Activated CD4-positive, alpha-beta memory T cell treated with anti-CD3 and anti-CD28 coated beads, Interleukin-2, amount 10 ng/mL, durations not matched to agents 7 days and 5 days (primary cell): ENCODE measurements at places on chromosomes 3 and 15. TPM values are rescaled to one million over a fixed set of nuclear protein-coding genes. Genes with fewer than 3 reads are reported as not detected.

The SERINC4 gene
- total RNA-seq, result 0.18 TPM

The AGTR1 gene
- total RNA-seq, result not detected

The GPR62 gene
- not detected for total RNA-seq

The SLC6A1 gene
- not detected for total RNA-seq

The RPS17 gene
- total RNA-seq, result 1,293 TPM

The DUOXA2 gene
- total RNA-seq, result not detected

The CCDC54 gene
- not detected for total RNA-seq

The PTPN23 gene
- 26.8 TPM for total RNA-seq

The ELL3 gene
- 0.25 TPM for total RNA-seq

The BOC gene
- not detected for total RNA-seq

The KBTBD12 gene
- total RNA-seq, result not detected

The DPPA4 gene
- not detected for total RNA-seq

The FBXW12 gene
- total RNA-seq, result not detected

The SNX33 gene
- 1.8 TPM for total RNA-seq

The CYP8B1 gene
- total RNA-seq, result not detected

GRCh38 chr15:69862540-69862939 lies 235.2 kb downstream of the TLE3 start:
- H3K4me1 ChIP-seq, result no peaks in the 10 kb centered on the region
- no peak for DNase-seq
- no peaks in the 10 kb centered on the region for H3K27me3 ChIP-seq
- no peak overlapping the region for H3K4me3 ChIP-seq

DNA sequence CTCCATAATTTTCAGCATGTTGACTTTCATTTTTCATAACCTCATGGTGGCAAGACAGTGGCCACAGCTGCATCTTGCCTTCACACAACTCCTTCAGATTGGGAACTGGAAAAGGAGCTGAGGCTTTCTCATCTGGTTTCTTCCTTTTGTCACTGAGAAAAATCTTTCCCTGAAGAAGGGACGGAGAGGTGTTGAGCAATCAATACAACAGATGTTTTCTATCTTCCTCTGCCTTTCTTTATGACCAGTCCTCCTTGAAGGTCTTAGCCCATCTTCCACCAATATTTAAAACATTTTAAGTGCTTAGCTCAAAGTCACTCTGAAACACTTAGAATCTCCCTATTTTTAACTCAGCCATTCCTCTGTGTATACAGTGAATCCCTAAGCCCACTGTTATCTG lies 11.9 kb downstream of the ZNF660 start:
- H3K4me1 ChIP-seq, result no peaks in the 10 kb centered on the region
- H3K27me3 ChIP-seq, result no peaks in the 10 kb centered on the region
- no peak for DNase-seq

DNA sequence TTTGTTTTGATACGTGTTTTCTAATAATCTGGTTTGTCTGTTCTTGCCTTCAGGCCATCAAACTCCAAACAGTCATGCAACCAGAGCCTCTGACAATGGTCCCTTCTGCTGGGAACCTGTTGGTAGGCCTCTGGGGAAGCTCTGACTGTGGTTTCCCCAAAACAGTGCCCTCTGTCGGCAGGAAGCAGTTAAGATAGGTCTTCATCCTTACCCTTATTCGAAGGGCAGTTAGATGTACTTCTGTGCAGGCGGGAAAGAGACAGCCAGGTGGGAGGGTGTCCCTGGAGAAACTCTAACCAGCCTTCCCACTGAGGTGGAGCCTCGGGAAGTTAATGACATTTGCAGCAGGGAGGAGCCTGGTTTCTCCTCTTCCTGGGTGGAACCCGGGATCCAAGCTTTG lies 81.6 kb upstream of the CHMP2B start:
- H3K4me3 ChIP-seq, result no peak overlapping the region
- no peak for DNase-seq
- no peaks in the 10 kb centered on the region for H3K4me1 ChIP-seq
- no peak overlapping the region for H3K27ac ChIP-seq
- H3K36me3 ChIP-seq, result no peaks in the 10 kb centered on the region

- peaks cover 23% of the 10 kb centered on the region for H3K4me1 ChIP-seq
- no peak overlapping the region for H3K27ac ChIP-seq
- H3K36me3 ChIP-seq, result no peaks in the 10 kb centered on the region
- no peak for DNase-seq
- H3K4me3 ChIP-seq, result no peak overlapping the region
These were observed 394.0 kb downstream of the FOXP1 start for GRCh38 chr3:71189480-71189879.

DNA sequence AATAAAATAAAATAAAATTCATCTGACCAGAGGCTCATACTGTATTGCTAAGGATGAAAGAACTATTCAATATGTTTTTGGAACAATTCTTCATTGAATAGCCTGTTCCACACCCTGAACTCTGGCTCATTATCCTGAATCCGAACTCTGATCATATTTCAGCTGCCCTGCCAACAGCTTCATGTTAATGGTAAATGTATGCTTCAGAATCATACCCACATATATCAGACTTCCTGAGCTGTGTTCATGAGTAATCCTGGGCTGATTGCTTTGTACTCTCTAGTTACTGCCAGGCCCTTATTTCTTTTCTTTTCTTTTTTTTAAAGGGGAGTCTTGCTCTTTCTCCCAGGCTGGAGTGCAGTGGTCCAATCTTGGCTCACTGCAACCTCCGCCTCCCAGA lies 11.8 kb downstream of the INO80 start:
- H3K27me3 ChIP-seq, result no peaks in the 10 kb centered on the region
- peaks cover 26% of the 10 kb centered on the region for H3K36me3 ChIP-seq
- H3K4me3 ChIP-seq, result no peak overlapping the region
- H3K27ac ChIP-seq, result no peak overlapping the region
- peaks cover 11% of the 10 kb centered on the region for H3K4me1 ChIP-seq
- DNase-seq, result no peak

DNA sequence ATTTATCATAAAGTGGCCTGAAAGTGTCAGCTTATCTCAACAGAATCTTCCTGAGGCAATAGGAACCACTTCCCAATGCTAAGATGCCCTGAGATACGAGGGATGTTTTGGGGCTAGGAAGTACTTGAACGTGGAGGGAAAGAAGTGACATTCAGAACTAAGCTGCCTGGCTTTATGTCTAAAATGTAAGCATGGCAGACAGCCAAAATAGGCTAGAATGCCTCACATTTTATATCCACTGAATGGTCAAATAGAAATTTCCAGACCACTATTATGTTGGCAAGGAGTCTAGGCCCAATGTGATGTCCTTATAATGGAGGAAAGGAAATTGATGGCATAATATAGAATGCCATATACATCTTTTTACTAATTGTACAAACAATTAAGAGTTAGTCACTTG lies 154.9 kb downstream of the PEX5L start:
- no peak overlapping the region for H3K27ac ChIP-seq
- peaks cover 13% of the 10 kb centered on the region for H3K27me3 ChIP-seq
- DNase-seq, result no peak
- no peaks in the 10 kb centered on the region for H3K36me3 ChIP-seq
- H3K4me1 ChIP-seq, result no peaks in the 10 kb centered on the region

DNA sequence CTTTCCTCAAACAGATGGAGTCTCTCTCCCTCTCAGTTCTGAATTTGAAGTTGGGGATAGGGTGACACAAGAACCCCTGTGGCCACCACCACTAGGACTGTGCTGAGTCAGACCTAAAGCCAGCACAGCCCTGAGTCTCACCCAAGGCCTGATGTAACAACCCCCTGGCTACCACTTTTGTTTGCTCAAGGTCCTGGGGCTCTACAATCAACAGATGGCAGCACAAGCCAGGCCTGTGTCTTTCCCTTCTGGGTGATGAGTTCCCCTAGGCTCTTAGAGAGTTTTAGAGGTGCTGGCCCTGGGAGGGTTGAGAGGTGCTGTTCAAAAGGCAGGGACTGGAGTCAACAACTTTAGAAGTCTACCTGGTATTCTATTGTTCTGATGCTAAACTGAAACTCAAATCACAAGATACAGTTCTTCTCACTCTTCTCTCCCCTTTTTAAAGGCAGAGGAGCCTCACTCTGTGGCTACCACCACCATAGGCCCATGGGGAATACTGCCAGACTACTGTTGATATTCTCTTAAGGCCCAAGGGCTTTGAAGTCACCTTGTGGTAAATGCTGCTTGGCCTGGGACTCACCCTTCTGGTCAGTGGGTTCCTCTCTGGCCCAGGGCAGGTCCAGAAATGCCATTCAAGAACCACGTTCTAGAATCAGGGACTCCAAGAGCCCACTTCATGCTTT lies 6.5 kb downstream of the OR5K4 start:
- peaks cover 6% of the 10 kb centered on the region for H3K27me3 ChIP-seq
- H3K4me3 ChIP-seq, result no peak overlapping the region
- DNase-seq, result peak; percentile 41
- no peak overlapping the region for H3K27ac ChIP-seq

DNA sequence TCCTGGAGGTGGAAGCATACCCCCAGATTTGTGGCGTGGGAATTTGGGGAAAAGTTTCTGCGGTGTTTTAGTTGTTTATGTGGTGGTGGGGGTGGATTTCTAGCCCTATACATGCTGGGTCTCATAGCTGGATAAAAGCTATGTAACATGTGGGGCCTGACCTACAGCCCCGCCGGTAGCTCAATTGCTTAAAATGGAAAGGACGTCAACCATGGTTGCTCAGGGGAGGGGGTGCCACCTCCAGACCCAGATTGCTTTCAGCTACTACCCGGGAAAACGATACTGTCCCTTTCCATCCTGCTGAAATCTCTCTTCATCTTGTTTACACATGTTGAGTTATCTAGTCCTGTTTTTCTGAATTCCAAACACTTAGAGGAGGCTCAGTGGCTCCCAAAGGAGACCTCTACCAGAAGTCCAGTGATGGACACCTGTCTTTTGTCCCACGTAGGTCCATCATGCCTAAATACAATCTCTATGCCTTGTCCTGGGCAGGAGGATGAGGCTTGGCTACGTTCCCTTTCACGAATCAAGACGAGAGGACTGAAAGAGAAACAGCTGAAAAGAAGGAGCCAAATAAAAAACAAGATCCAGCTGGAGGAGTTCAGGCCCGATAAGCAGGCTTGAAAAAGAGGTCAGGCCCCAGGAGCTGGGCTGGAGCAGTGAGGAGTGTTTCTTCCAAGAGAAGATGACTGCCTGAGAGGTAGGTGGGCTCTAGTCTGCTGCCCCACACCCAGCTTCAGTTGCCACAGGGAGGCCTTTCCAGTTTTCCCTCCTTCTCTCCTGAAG lies 72.1 kb upstream of the TPRG1 start:
- no peaks in the 10 kb centered on the region for H3K36me3 ChIP-seq
- H3K4me3 ChIP-seq, result no peak overlapping the region
- no peak for DNase-seq

DNA sequence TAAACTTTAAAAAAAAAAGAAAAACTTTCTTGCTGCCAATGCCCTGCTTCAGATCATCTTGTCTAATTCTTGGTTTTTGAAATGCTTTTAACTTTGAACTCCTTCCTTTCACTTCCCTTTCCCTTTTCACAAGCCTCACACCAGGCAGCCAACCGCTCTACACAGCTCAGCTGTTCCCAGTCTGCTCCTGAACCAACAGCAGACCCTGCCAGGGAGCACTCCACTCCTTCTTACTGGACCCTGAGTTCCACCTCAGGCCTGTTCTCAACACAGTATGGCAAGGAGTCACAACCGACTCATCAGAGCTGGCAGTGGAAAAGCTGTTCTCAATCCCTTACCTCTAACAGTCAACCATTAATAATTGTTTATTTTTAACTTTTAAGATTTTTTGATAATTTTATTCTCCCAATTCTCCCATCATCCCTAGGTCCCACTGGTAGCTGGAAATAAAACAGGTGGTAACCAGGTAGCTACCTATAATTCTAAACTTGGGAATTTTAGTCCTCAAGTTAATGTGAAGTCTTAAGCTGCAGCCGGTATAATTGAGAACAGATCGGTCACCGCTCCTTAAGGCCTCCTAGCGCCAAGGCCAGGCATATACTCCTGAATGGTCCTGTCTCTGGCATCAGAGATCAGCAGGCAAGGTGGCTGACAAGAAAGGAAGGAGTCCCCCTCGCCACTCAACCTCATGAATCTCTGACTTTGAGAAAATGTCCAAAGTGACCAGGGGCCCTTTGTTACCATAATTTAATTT lies 43.9 kb downstream of the BOC start:
- peaks cover 6% of the 10 kb centered on the region for H3K4me1 ChIP-seq
- no peak overlapping the region for H3K4me3 ChIP-seq
- H3K36me3 ChIP-seq, result no peaks in the 10 kb centered on the region
- no peak overlapping the region for H3K27ac ChIP-seq
- peaks cover 3% of the 10 kb centered on the region for H3K27me3 ChIP-seq
- no peak for DNase-seq

GRCh38 chr3:149204390-149204991 lies 17.1 kb downstream of the CP start:
- H3K4me1 ChIP-seq, result peaks cover 10% of the 10 kb centered on the region
- H3K27ac ChIP-seq, result no peak overlapping the region
- no peak for DNase-seq

DNA sequence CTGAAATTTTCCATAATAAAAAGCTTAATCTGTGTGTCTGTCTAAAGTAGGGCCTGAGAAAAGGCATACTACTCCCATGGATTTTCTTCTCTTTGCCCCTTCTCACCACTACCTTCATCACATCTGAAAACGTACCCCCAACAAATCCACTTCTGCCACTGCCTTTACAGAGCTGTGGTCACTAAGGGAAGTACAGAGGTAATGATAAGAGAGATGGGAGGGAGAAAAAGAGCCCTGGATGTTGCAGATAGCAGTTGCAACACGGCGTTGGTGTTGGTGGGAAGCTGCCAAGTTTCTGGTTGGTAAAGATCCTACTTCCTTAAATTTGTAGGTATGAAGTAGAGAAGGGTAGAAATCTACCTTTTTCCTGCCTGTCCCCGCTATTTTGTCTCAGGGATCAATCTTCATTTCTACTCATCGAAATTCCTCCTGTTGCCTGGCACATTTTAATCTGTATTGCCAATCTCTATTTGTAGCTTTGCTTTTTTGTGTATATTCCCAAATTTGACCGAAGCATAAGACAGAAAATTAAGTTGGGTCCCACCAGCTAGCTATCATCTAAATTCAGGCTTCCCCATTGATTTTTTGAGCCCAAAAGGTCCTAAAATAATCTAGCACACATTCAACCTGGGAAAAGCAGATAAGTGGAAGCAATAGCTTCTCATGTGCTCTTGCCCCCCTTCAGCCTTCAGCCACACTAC lies 102.9 kb downstream of the TFDP2 start:
- no peak overlapping the region for H3K4me3 ChIP-seq
- H3K27ac ChIP-seq, result no peak overlapping the region
- H3K4me1 ChIP-seq, result no peaks in the 10 kb centered on the region
- no peak for DNase-seq
- no peaks in the 10 kb centered on the region for H3K27me3 ChIP-seq

- H3K4me3 ChIP-seq, result no peak overlapping the region
- DNase-seq, result no peak
These were observed 222.2 kb upstream of the GADL1 start for GRCh38 chr3:31116651-31117050.

- no peaks in the 10 kb centered on the region for H3K4me1 ChIP-seq
- H3K36me3 ChIP-seq, result no peaks in the 10 kb centered on the region
- no peaks in the 10 kb centered on the region for H3K27me3 ChIP-seq
- DNase-seq, result no peak
- no peak overlapping the region for H3K27ac ChIP-seq
- no peak overlapping the region for H3K4me3 ChIP-seq
These were observed 13.1 kb upstream of the OSBPL11 start for GRCh38 chr3:125608419-125608818.

GRCh38 chr3:353191-353739 lies 156.7 kb downstream of the CHL1 start:
- no peak overlapping the region for H3K4me3 ChIP-seq
- no peak overlapping the region for H3K27ac ChIP-seq
- H3K4me1 ChIP-seq, result no peaks in the 10 kb centered on the region
- no peaks in the 10 kb centered on the region for H3K27me3 ChIP-seq
- H3K36me3 ChIP-seq, result no peaks in the 10 kb centered on the region
- no peak for DNase-seq

GRCh38 chr3:43779850-43780249 lies 89.1 kb downstream of the ABHD5 start:
- no peaks in the 10 kb centered on the region for H3K27me3 ChIP-seq
- H3K4me3 ChIP-seq, result no peak overlapping the region
- DNase-seq, result no peak
- no peaks in the 10 kb centered on the region for H3K4me1 ChIP-seq
